Thyroid gland (tissue), 4 donors: ENCODE measurements at places on chromosomes 4 and X. TPM values are rescaled to one million over a fixed set of nuclear protein-coding genes. Genes with fewer than 3 reads are reported as not detected.

GRCh38 chrX:150731795-150732194 is 38.6 kb downstream of the MTMR1 start:
- no peak overlapping the region for H3K27ac ChIP-seq
- DNase-seq: no peak
- no peaks in the 10 kb centered on the region for H3K27me3 ChIP-seq
- no peaks in the 10 kb centered on the region for H3K4me1 ChIP-seq
- H3K36me3 ChIP-seq: peaks cover 14% of the 10 kb centered on the region

GRCh38 chrX:127552571-127552970 is 499.6 kb downstream of the ACTRT1 start:
- H3K27ac ChIP-seq: no peak overlapping the region
- no peaks in the 10 kb centered on the region for H3K27me3 ChIP-seq
- no peaks in the 10 kb centered on the region for H3K4me1 ChIP-seq
- H3K36me3 ChIP-seq: no peaks in the 10 kb centered on the region
- DNase-seq: no peak

DNA sequence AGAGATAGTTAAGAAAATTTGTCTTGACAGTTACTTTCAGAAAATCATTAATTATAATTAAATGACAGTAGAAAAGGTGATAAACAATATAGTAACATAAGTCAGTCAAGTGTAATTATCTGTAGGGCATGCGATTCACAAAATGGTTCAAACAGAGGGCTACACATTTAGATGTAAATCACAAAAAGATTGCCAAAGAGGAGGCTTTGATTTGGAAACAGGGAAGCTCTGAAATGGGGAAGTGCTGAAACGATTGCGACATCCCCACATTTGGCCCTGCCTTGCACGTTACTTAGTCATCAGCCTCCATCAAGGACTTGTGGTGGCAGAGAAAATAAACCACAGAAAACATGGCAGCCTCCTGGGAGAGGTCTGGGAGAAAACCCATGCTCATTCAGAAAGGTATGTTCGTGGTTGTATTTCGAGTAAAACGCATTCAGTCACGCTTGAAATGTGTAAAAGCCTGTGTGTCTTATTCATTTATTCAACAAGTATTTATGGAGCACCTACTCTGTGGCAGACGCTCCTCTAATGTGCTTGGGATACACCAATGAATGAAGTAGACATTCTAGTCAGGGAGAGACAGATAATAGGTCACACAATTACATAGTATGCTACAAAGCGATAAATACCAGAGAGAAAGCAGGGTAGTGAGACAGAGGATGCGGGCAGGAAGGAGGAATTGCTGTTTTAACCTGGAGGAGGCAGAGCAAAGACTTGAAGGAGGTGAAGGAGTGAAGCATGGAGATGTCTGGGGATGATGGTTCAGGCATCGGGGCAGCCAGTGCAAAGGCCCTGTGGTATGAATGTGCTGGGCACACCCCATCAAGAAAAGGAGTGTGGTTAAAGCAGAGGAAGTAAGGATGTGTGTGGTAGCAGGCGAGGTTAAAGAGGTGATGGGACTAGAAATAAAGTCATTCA is 7.8 kb downstream of the RBM47 start:
- no peak overlapping the region for H3K4me3 ChIP-seq
- H3K27me3 ChIP-seq: no peaks in the 10 kb centered on the region
- H3K27ac ChIP-seq: peak overlapping the region; percentile 4
- peaks cover 22% of the 10 kb centered on the region for H3K4me1 ChIP-seq

GRCh38 chrX:22392133-22392948 is 119.6 kb downstream of the CBLL2 start:
- H3K4me1 ChIP-seq: no peaks in the 10 kb centered on the region
- H3K4me3 ChIP-seq: no peak overlapping the region
- DNase-seq: peak; percentile 3
- no peaks in the 10 kb centered on the region for H3K36me3 ChIP-seq
- no peaks in the 10 kb centered on the region for H3K27me3 ChIP-seq
- H3K27ac ChIP-seq: no peak overlapping the region

DNA sequence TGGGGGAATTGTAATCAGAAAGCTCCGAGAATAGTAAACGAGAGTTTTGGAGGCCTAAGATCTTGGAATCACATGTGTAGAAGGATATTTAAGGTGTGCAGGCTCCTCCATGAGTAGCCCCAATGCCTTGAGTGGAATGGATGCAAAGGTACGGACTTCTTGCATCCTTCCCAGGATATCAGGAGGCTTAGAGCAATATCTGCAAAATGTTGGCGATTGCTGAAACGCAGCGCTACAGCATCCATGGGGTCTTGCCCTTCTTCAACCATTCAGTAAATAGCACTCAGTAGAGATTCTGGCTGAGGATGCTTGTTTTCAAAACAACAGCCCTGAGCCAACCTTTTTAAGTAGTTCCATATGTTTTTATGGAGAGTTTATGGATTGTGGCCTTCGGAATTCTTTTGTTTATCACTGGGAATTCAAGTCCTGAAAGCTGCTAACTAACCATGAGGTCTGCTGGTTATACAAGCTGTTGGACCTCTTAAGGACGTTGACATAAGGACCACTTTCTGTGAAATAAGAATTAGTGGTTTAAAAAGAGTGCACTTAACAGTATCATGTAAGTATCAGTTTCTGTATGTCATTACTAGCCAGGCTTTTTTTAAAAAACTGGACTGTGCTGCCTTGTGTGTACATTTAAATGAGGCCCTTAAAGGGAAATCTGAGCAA is 228.8 kb upstream of the PGRMC2 start:
- no peak overlapping the region for H3K4me3 ChIP-seq
- DNase-seq: no peak
- no peaks in the 10 kb centered on the region for H3K27me3 ChIP-seq
- H3K4me1 ChIP-seq: peaks cover 8% of the 10 kb centered on the region
- H3K36me3 ChIP-seq: no peaks in the 10 kb centered on the region

DNA sequence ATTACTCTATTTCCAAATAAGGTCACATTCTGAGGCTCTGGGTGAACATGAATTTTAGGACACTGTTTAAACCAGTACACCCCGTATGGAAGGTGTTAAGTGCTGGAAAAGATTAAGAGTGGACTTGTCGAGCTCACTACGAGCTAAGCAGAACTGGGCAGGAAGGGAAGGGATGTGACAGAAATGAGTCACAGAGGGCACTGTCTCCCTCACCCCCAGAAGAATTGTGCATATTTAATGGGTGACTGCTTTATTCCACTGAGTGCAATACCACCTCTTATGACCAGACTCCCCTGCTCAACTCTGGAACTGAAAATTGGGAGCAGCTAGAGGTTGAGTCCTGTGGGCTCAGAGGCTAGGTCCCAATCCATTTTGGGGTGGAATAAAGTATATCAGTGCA is 187.4 kb upstream of the RPS6KA3 start:
- DNase-seq: no peak
- H3K4me3 ChIP-seq: no peak overlapping the region
- no peak overlapping the region for H3K27ac ChIP-seq
- no peaks in the 10 kb centered on the region for H3K27me3 ChIP-seq

- no peaks in the 10 kb centered on the region for H3K4me1 ChIP-seq
- H3K36me3 ChIP-seq: no peaks in the 10 kb centered on the region
- no peaks in the 10 kb centered on the region for H3K27me3 ChIP-seq
- no peak overlapping the region for H3K27ac ChIP-seq
Measured at GRCh38 chr4:144685911-144686310, 40.0 kb downstream of the HHIP start.

DNA sequence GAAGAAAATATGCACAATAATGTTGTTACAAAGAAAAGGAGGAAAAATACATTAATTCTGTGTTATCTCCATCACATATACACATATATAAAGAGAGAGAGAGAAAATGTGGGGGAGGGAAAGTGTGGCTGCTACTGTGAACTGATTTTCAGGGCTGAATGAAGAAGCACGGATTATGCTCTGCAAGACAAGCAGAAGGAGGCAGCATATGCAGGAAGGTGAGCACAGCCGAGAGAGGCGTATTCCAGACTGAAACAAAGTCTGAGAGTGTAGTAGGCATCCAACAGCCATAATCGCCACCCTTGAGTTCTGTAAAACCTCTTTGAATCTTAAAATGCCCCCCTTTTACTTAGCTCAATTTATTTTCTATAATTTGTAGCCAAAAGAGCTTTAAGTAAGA is 1081.8 kb upstream of the GRID2 start:
- H3K27me3 ChIP-seq: no peaks in the 10 kb centered on the region
- H3K4me3 ChIP-seq: no peak overlapping the region
- no peak for DNase-seq
- no peak overlapping the region for H3K27ac ChIP-seq
- H3K36me3 ChIP-seq: no peaks in the 10 kb centered on the region
- no peaks in the 10 kb centered on the region for H3K4me1 ChIP-seq

- H3K4me1 ChIP-seq: no peaks in the 10 kb centered on the region
- H3K4me3 ChIP-seq: no peak overlapping the region
- no peak overlapping the region for H3K27ac ChIP-seq
- H3K36me3 ChIP-seq: no peaks in the 10 kb centered on the region
- no peaks in the 10 kb centered on the region for H3K27me3 ChIP-seq
- no peak for DNase-seq
Measured at GRCh38 chr4:26503844-26504243, 13.6 kb upstream of the CCKAR start.

GRCh38 chr4:73311428-73311827 is 52.8 kb upstream of the ANKRD17 start:
- no peaks in the 10 kb centered on the region for H3K4me1 ChIP-seq
- no peak overlapping the region for H3K27ac ChIP-seq
- no peak for DNase-seq
- no peaks in the 10 kb centered on the region for H3K27me3 ChIP-seq
- H3K36me3 ChIP-seq: no peaks in the 10 kb centered on the region
- H3K4me3 ChIP-seq: no peak overlapping the region

- no peak overlapping the region for H3K27ac ChIP-seq
- no peaks in the 10 kb centered on the region for H3K36me3 ChIP-seq
- no peak for DNase-seq
- no peaks in the 10 kb centered on the region for H3K4me1 ChIP-seq
- no peaks in the 10 kb centered on the region for H3K27me3 ChIP-seq
Measured at GRCh38 chr4:80897537-80898303, 132.8 kb upstream of the BMP3 start.

GRCh38 chrX:132468454-132468853 is 20.4 kb downstream of the MBNL3 start:
- no peaks in the 10 kb centered on the region for H3K27me3 ChIP-seq
- no peak for DNase-seq
- no peaks in the 10 kb centered on the region for H3K4me1 ChIP-seq
- no peak overlapping the region for H3K4me3 ChIP-seq
- no peak overlapping the region for H3K27ac ChIP-seq

- no peak for DNase-seq
- H3K27me3 ChIP-seq: no peaks in the 10 kb centered on the region
- H3K4me1 ChIP-seq: no peaks in the 10 kb centered on the region
- no peak overlapping the region for H3K27ac ChIP-seq
- H3K36me3 ChIP-seq: no peaks in the 10 kb centered on the region
Measured at GRCh38 chrX:41909068-41909467, 14.3 kb downstream of the CASK start.

DNA sequence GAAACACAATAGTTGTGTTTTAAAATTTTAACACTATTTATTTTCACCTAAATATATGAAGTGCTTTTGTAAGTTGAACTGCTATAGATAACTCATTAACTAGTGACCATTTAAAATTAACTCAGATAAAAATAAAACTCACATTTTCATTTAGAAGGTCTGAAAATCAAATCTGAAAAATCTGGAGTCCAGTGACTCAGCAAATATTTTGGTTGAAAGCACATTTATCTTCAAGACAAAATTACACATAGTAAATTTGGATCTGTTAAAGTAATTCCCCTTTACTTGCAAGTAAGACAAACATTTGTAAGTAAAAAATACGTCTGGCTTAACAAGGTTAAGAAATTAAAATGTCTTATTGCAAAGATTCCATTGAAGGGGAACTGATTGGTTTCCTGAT is 589.1 kb downstream of the TRIML1 start:
- H3K27me3 ChIP-seq: no peaks in the 10 kb centered on the region
- no peak overlapping the region for H3K27ac ChIP-seq
- no peaks in the 10 kb centered on the region for H3K4me1 ChIP-seq
- H3K36me3 ChIP-seq: no peaks in the 10 kb centered on the region
- H3K4me3 ChIP-seq: no peak overlapping the region
- DNase-seq: no peak

GRCh38 chrX:139559383-139560042 is 29.0 kb downstream of the F9 start:
- H3K4me1 ChIP-seq: no peaks in the 10 kb centered on the region
- no peak overlapping the region for H3K27ac ChIP-seq
- DNase-seq: peak; percentile 12
- H3K36me3 ChIP-seq: no peaks in the 10 kb centered on the region
- no peak overlapping the region for H3K4me3 ChIP-seq
- no peaks in the 10 kb centered on the region for H3K27me3 ChIP-seq

- no peak overlapping the region for H3K27ac ChIP-seq
- H3K4me3 ChIP-seq: no peak overlapping the region
- DNase-seq: no peak
- H3K27me3 ChIP-seq: no peaks in the 10 kb centered on the region
Measured at GRCh38 chrX:30649859-30650258, 3.4 kb upstream of the GK start.

- no peak overlapping the region for H3K4me3 ChIP-seq
- no peaks in the 10 kb centered on the region for H3K4me1 ChIP-seq
- H3K27me3 ChIP-seq: no peaks in the 10 kb centered on the region
- no peak overlapping the region for H3K27ac ChIP-seq
- no peak for DNase-seq
- H3K36me3 ChIP-seq: no peaks in the 10 kb centered on the region
Measured at GRCh38 chr4:78291277-78291676, 234.2 kb downstream of the FRAS1 start.

- no peak overlapping the region for H3K27ac ChIP-seq
- H3K4me1 ChIP-seq: no peaks in the 10 kb centered on the region
- H3K27me3 ChIP-seq: no peaks in the 10 kb centered on the region
- H3K4me3 ChIP-seq: no peak overlapping the region
- no peaks in the 10 kb centered on the region for H3K36me3 ChIP-seq
- no peak for DNase-seq
Measured at GRCh38 chr4:166042510-166043055, 169.5 kb downstream of the TLL1 start.

- no peak overlapping the region for H3K4me3 ChIP-seq
- H3K27me3 ChIP-seq: no peaks in the 10 kb centered on the region
- no peaks in the 10 kb centered on the region for H3K4me1 ChIP-seq
- no peak for DNase-seq
Measured at GRCh38 chrX:134804779-134805178, 146.5 kb upstream of the PLAC1 start.

- H3K27me3 ChIP-seq: no peaks in the 10 kb centered on the region
- no peak for DNase-seq
- no peaks in the 10 kb centered on the region for H3K4me1 ChIP-seq
- no peak overlapping the region for H3K27ac ChIP-seq
- no peaks in the 10 kb centered on the region for H3K36me3 ChIP-seq
Measured at GRCh38 chr4:25172961-25173915, 13.0 kb upstream of the SEPSECS start.

The TKTL2 gene
- not detected for total RNA-seq

The FOXR2 gene
- total RNA-seq: not detected

The PCYT1B gene
- total RNA-seq: not detected

The PPEF2 gene
- total RNA-seq: not detected

The CCSER1 gene
- 37.7 TPM for total RNA-seq

The SLC25A4 gene
- 26.7 TPM for total RNA-seq

The FHL1 gene
- 223 TPM for total RNA-seq

The MAMLD1 gene
- total RNA-seq: 2.1 TPM

The NEIL3 gene
- not detected for total RNA-seq

The SERTM2 gene
- not detected for total RNA-seq

The F8A2 gene
- not detected for total RNA-seq

The NXF2B gene
- not detected for total RNA-seq

The CD40LG gene
- total RNA-seq: not detected
